ENCODE measurements at places on chromosomes 1 and 21. TPM values are rescaled to one million over a fixed set of nuclear protein-coding genes. Genes with fewer than 3 reads are reported as not detected.

The GUCA2A gene
- not detected for total RNA-seq

GRCh38 chr1:63887809-63888208, 114.0 kb downstream of the ROR1 start:
- no peak for DNase-seq

The OR10K2 gene
- total RNA-seq: not detected

The H6PD gene
- total RNA-seq: 15.2 TPM

The HLCS gene
- 20.4 TPM for total RNA-seq

DNA sequence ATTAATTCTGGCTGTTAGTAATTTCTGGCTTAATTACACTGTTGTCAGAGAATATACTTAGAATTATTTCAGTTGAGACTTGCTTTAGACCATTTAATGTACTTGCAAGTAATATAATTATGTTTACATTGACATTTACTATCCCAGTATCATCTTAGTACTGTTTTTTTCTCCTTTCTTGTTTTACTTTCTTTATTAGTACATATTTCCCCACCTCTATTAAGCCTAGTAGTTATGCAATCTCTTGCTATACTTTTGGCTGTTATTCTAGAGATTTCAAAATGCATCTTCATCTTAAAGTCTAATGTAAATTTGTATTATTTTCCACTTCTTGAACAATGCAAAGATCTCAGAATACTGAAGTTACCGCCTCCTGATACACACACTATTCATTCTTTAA, 24.4 kb downstream of the BRWD1 start:
- DNase-seq: no peak

The ZNF697 gene
- total RNA-seq: 8.3 TPM
